ENCODE measurements at places on chromosomes 1 and 21.

DNA sequence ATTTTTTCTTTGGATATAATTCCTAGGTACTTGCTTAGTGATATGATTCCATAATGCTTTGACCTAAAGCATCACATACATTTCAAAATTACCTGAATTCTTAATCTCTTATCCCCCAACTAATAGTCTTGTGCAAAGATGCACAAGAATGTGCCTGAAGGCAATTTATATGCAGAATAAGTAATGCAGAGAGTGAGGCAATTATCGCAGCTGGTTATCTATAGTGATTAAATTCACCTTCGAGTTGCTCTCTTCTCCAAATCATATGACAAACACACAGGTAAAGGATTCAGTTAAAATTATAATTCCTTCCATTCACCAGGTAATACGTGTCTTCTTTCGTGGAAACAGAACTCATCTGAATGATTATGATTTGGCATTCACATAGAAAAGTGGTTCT is 717.3 kb downstream of the MRPL39 start:
- no peak for DNase-seq

DNA sequence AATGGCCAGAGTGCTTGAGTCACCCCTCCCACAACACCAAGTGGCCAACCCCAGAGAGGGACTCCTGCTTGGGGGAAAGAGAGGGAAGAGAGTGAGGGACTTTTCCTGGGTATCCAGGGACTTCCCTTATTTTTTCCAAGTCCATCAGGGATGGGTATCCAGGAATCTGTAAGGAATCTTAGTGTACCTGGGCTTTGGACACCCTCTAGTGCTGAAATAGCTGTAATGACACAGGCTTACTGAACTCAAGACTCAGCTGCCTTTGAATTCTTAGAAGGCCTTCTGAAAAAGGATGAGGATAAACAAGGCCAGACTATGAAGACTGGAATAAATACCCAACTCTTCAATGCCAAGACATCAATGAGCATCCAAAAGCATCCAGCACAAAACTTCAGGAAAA is 12.0 kb downstream of the TSHB start:
- no peak for DNase-seq

DNA sequence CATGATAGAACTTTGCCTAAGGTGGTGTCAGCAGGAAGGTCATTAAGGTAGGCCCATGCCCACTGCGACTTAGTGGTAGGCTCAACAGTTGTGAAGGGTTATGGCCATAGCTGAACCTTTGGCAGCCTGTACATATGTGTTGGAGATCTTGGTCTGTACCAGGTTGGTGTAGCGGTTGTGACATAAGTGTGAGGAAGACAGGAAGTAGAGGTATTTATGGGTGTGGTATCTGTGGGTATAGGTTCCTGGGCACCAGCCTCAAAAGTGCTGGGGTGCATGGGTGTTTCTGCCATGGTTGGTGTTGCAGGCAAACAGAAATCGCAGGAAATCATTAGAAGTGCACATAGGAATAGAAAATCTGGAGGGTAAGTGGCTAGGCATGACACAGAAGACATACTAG is 18.6 kb upstream of the LRIF1 start:
- no peak for DNase-seq

- no peak for DNase-seq
Measured at GRCh38 chr1:18819203-18819602, 40.3 kb downstream of the TAS1R2 start.

DNA sequence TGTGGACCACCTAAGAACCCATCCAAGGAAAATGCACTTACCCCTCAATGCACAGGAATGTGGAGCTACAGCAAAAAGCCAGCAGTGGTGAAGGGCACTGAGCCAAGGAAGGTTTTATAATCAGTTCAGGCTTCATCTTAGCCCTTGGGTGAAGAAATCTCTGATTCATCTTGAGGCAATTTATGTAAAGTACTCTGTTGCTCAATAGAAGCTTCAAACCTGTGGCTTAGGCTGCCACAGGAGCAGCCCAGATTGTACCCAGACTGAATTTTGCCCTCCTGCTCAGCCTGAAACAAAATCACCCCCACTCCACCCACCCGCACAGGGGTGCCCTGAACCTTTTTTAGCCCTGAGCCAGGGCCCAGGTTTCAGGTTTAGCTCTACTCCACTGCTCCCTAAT is at the start of gene S100A12:
S100A12 (minus strand) TSS at position 111 of the 400 bp plus-strand sequence. CDS start 1,029 bp downstream, outside the sequence.
- peak; percentile 59 for DNase-seq

DNA sequence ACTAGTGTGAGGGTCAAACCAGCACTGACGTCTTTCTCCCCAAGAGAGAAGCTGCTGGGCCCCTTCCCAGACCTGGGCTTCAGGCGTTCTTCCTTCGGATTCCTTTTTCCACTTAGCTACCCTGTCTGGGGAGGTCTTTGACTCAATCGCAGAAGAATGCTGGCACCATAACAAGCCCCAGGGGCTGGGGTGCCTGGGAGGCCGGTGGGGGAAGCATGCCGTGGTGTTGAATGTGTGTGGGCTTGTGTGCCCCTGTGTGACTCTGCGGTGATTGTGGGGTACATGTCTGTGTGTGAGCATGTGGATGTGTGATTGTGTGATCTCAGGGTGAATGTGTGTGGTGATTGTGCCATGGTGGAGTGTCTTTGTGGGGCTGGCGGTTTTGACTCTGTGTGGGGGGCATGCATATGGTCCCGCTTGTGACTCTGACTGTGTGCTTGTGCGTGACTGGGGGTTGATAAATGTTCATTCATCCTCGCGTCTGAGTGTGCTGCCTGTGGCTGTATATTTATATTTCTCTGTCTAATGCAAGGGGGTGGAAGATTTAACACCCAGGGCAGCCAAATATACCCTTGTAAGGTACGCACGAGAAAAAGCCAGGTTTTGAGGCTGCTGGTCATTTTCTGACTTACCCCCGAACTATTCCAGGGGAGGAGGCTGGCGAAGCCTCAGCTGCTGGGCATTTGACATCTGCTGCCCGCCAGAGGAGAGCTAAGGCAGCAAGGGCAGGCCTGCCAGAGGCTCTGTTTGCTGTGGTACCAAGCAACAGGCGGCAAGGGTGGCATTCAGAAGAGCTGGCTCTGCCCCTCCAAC is 1.1 kb upstream of the SYNC start:
- no peak for DNase-seq

GRCh38 chr1:226482196-226482595 is 66.4 kb upstream of the STUM start:
- DNase-seq, result no peak

GRCh38 chr1:61277121-61277690 is 194.8 kb downstream of the NFIA start:
- DNase-seq, result no peak

- DNase-seq, result no peak
Measured at GRCh38 chr1:232353001-232353400, 276.9 kb downstream of the SIPA1L2 start.

- DNase-seq, result no peak
Measured at GRCh38 chr1:86856196-86856595, 57.7 kb downstream of the SELENOF start.

GRCh38 chr1:108114033-108114599 is 86.0 kb downstream of the SLC25A24 start:
- DNase-seq, result no peak

Data from retinal pigment epithelial cell (primary cell).